GM20000 (cell line): ENCODE measurements at places on chromosomes 2 and 18.
A peak's percentile ranks its signal among the peaks of the same experiment; 100 is the strongest.

GRCh38 chr2:161915121-161915520 lies 158.9 kb downstream of the DPP4 start:
- no peak for DNase-seq

- no peak for DNase-seq
These were observed 43.1 kb downstream of the AAK1 start for GRCh38 chr2:69600425-69600824.

DNA sequence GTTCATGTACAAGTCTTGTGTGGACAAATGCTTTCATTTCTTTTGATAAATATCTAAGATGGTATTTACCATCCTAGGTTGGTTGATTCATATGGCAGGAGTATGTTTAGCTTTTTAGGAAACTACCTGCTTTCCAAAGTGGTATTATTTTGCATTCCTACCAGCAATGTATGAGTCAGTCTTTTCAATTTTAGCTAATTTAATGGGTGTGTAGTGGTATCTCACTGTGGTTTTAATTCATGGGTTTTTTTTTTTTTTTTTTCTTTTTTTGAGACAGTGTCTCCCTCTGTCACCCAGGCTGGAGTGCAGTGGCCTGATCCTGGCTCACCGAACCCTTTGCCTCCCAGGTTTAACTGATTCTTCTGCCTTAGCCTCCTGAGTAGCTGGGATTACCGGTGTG lies 4.2 kb downstream of the ZNF512 start:
- DNase-seq = no peak

- DNase-seq = no peak
These were observed 268.2 kb upstream of the SESTD1 start for GRCh38 chr2:179532863-179533278.

GRCh38 chr2:138090330-138090729 lies 126.1 kb downstream of the HNMT start:
- DNase-seq = peak; percentile 40

DNA sequence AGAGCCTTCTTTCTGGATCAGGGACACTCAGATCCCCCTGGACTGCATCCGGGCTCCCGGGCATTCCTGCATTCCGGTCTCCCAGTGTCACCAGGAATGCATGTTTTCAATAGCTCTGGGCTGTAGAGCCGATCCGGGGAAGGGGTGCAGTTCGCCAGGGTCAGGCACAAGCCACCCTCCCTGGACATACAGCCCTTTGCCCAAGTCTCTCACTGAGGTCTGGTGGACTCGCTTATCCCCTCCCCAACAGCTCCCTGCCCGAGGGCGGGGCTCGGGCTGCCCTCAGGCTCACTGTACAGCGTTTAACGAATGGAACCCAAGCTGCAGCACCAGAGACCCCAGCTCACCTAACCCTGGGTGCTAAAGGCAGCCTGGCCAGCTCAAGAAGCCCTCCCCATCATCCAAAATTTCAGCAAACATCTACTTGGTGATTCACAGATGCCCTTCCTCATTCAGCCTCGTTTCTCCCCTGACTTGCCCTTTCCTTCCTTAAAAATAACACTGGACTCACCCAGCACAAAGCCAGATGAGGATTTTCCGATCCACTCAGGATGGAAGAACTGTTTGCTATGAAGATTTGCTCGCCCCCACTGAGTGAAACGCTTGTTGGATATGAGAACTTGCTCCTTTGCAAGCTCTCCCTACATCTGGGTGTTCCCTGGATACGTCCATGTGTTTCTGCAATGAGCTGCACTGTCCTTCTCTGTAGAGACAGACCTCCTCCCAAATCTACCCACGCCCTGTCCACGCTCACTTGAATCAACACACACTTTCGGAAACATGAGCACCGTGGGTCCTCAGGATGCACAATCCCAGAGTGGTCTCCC lies 58.1 kb downstream of the PXDN start:
- no peak for DNase-seq

DNA sequence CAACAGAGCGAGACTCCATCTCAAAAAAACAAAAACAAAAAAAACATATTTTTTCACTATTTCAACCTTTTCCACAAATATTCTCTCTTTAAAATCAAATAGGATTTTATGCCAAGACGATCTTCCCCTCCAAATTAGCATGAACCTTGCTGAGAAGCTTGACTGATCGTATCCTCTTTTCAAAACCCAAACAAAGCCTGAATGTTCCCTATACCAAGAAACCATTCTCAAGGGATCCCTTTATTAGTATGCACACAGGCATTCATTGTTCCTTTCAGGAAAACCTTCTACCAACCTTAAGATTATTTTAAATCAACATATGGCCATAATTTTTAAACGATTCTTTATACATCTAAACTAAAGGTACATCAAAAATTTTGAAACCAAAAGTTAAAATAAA lies 6.3 kb downstream of the SPIRE1 start:
- DNase-seq = no peak

DNA sequence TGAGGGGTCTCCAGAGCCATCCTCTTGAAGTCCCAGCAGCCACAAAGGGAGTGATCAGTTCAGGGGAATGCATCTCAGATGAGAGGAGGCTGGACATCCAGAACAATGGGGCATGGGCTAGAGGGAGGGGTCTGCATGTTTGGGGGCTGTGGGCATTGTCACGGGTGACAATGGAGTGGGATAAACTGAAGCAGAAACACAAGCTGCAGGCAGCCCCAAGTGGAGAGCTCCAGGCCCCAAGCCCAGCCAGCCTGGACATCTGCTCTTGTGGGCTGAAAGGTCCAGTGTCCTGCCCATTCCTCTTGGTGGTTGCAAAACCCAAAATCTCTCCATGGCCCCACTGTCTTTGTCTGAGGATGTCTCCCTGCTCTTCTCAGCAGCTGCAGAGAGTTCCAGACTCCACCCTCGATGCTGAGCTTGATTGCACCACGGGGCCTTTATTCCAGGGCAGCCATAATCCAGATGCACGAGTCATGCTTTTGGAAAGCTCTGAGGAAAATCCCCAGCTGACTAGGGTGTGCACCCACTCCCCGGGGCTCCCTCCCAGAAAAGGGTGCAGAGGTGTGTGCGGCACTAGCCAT lies 149.4 kb downstream of the TNS1 start:
- no peak for DNase-seq

DNA sequence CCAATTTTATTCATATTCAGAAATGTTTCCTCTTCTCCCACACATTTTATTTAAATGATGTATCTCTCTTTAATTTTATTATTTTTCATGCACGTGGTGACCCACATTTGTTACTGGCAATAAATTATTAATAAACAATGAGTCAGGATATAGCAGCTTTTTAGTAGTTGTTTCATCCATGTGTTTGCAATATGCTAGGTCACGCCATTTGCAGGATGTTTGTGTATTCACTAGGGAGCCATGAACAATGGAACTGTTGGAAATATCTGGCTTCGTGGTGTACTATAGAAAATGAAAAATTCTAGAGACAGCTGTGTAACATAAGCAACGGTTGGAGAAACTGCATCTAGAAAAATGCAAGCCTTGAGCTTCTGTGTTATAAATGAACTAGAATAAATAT lies 176.0 kb upstream of the COL3A1 start:
- no peak for DNase-seq

- DNase-seq = peak; percentile 85
These were observed 2.1 kb downstream of the POMC start for GRCh38 chr2:25165992-25166875.

DNA sequence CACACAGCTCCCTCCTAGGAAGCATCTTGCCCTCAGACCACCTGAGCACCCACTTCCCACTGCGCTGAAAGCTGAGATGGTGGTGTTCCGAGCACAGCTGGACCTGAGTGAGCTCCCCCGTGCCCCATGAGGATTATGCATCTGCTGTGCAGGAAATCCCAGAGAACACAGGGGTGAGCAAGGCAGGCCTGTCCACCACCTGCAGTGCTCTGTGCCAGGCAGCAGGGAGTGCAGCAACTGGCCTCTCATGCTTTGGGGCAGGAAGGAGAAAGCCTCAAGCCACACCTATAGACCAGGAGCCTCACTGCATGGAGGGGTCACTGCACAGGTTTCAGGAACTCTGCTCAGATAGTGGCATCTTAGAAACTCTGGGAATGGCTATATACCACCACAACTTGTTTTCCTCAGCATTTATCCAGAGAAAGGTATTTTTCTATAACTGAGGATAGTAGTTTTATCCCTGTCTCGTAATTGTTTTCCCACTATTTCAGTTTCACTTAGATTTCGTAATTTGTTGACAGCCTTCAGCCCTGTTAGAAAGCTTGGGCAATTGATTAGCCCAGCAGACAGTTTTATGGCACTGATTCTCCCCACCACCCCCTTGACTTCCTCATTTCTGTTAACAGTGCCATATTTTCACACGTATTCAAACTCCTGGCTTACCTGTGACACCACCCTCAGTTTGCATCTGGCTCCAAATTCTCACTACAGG lies 144.3 kb upstream of the DAPL1 start:
- DNase-seq = no peak

- DNase-seq = no peak
These were observed 340.8 kb upstream of the MYT1L start for GRCh38 chr2:2671826-2672225.

GRCh38 chr2:36489281-36489680 lies 108.7 kb downstream of the FEZ2 start:
- no peak for DNase-seq

GRCh38 chr2:190947711-190948251 lies 66.2 kb downstream of the STAT1 start:
- peak; percentile 15 for DNase-seq

DNA sequence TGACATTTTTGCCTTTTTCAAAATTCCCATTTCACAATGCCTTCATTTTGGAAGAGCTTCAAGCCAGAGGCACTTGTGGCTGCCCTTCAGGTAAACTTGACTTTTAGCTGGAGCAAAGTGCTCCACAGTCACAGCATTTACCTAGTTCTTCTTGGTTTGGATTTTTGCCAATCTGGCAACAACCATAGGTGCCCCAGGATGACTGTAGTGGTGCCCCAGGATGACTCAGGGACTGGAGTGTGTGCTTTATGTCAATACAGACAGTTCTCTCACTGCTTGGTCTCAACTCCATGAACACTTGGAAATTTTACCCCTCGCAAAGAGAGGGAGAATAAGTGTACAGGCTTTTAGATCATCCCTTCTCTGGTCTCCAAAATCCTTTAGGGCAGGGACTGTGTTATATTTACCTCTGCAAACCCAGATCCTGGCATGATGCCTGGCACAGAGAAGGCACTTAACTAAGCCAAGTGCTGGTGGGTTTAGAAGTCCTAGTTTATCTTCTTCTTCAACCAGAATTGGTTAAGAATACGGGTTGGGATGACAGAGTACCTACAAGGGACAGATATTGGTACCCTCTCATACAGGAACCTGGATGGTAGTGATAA lies 15.3 kb upstream of the PTPN4 start:
- no peak for DNase-seq

- DNase-seq = no peak
These were observed 158.8 kb downstream of the L3MBTL4 start for GRCh38 chr18:6255886-6256285.

GRCh38 chr2:150567771-150568301 lies 80.4 kb upstream of the RND3 start:
- DNase-seq = no peak

GRCh38 chr2:167271932-167272331 lies 383.7 kb downstream of the XIRP2 start:
- no peak for DNase-seq

GRCh38 chr2:232300894-232301387 lies 77.6 kb upstream of the ALPP start:
- no peak for DNase-seq

DNA sequence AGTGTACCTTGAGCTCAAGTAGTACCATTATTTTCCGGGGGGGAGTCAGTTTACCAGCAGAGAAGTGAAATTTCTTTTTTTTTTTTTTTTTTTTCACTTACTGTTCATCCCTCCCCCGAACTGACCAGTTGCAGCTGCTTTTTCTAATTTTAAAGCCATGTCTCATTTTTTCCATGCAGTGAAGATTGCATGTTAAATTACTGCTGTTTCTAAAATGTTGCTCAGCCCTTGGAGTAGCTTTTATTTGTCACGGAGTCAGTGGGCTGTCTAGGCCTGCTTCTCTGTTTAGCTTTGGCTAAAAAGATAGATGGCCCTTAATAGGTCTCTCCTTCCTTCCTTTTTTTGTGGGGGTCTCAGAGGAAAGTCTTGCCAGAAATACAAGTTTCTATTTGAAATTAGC lies 70.2 kb downstream of the NGEF start:
- peak; percentile 59 for DNase-seq

DNA sequence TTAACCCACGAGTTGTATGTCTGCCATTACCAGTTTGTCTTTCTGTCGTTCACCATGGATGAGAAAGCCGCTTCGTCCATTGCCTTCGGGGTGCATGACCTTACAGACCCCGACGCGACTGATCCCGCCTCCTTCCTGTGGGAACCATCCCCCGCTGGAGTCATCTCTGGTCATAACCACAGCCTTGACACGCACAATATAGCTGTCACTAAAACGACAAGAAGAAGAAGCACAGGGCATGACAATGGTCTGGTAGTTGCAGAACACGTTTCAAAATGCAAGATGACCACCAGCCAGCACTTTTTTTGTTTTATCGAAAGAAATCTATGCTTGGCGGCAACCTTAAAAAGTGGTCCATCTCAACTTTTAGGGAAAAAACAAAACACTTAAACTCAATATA lies 87.7 kb downstream of the SPRED2 start:
- DNase-seq = no peak

- no peak for DNase-seq
These were observed 175.6 kb downstream of the PRKCE start for GRCh38 chr2:45826884-45827635.

DNA sequence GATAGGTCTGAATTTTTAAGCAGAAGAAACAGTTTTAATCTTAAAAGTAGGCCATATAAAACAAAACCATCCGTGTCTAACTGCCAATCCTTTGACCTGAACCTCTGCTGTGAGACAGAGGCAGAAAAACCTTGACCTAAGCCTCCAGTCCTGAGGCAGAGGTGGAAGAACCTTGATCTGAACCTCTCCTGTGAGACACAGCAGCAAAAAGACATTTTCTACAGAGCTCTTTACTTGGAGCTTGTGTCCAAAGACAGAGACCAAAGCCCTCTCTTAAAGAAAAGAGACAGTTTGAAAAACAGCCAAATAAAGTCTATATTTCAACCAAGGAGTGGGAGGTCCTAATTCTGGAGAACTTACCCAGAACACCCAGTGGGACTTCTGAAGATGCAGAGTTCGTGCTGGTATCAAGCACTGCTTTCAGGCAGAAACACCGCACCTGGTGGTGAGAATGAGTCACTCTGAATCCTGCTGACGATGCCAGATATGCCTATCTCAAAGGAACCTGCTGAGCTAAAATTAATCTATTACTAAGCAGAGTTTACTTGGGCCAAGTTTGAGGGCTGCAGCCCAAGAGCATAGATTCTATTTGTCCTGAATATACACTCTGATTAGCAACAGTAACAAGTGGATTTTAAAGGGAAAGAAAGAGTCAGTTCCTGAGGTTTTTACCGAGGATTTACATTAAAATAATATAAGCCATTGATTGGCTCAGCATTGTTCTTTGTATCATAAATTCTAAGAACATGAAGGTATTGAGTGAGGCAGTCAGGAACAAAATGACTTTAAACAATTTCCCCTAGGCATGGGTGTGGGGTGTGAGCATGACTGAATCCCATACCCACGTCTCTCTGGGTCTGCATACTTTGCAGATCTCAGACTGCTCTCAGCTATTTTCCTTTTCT lies 806.4 kb downstream of the TRIB2 start:
- DNase-seq = peak; percentile 24
